ENCODE measurements at places on chromosomes 16 and 17.
A peak's percentile ranks its signal among the peaks of the same experiment; 100 is the strongest.

DNA sequence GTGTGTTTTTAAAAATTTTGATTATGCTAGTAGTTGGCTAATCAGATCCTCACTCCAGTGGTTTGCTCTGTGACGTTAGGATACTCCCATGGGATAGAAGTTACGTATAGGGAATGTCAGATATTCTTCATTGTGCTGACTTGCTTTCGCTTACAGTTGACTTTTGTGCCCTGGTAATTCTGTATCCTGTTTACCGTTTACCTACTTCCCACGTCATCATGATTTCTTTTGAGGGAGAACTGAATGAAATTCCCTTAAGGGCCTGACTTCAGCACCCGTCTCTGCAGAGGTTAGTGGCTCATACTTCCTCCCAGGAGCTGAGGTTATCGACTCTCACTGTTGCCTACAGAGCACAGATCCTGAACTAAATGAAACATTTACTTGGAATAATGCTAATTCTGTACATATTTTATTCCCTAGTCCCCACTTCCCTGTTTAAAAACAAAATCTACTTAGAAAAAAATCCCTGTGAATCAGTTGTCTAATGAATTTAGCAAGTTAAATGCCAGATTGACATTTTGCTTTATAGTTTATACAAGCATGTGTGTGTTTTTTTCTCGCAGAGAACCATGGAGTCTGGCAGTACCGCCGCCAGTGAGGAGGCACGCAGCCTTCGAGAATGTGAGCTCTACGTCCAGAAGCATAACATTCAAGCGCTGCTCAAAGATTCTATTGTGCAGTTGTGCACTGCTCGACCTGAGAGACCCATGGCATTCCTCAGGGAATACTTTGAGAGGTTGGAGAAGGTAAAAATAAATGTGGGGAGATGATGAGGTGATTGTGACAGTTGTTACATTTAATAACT lies 2.8 kb downstream of the PRKAR1A start:
- DNase-seq = no peak

- no peak for DNase-seq
Measured at GRCh38 chr16:30904114-30904780, 7.8 kb downstream of the CTF1 start.

- DNase-seq = no peak
Measured at GRCh38 chr17:55576237-55576995, 65.2 kb upstream of the SMIM36 start.

DNA sequence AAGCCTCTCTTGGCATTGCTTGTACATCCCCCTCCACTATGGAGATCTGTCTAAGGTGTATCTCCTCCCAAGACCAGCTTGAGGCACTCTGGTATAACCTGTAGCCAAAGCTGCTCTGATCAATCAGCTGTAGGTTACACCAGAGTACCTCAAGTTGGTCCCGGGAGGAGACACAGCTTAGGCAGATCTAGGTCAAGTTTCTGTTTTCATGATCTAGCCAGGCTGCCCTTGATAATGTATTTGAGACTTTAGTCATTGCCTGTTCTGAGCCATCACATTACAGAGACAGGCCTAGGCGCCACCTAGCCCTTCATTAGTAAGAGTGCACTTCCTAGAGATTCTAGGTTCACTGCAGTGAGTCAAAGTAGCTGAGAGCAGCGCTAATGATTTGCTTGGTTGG lies 31.4 kb downstream of the ASGR1 start:
- DNase-seq = no peak

DNA sequence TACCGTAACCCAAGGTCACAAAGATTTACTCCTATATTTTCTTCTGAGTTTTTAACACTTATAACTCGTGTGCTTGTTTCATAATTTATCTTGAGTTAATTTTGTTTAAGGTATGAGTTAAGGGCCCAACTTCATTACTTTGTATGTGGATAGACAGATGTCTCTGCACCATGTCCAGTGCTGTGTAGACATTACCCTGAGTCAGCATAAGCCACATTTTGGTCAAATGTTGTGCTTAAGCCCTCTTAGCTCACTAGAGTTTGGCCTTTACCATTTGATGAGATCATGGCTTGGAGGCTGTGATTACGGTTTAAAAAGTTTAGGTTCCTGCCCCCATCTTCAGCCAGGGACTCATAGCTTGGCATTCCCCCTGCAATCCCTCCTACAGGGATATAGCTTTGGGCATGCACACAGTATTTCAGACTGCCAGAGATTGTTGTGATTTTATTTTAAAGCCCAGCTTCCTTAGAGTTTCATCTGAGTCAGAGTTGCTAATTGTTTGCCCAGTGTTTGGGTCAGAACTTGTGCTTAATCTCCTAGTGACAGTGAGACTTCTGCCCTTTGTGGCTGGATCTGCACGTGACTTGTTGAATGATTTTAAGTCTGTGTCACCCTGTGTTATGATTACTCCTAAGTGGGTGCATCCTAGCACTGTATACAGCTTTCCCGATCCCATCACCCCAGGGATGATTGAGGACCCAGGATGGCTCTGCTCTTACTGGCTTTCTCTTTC lies 393.1 kb downstream of the CNTNAP4 start:
- DNase-seq = no peak

GRCh38 chr17:46167826-46168569 lies 25.2 kb downstream of the KANSL1 start:
- no peak for DNase-seq

DNA sequence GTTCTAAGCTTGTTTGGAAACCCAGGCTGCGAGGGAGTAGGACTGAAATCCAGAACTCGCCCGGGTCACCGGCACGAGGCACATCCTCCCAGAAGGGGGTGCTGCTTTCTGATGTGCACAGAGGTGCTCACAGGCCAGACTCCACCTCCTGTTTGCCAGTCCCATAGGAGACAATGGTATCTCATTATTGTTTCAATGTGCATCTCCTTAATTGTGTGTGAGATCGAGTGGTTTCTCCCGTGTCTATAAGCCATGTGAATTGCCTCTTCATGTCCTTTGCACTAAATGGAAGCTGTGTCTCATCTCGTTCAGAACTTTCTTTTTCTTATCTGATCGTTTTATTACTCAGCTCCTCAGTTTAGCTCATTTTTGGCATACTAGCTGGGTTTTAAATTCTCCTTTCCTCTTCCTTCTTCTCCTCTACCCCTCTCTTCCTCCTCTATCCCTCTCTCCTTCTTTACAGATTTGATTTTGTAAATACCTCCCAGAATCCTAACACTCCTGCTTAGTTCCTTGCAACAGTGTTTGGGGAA lies 32.1 kb upstream of the PRKCB start:
- DNase-seq = peak; percentile 68

DNA sequence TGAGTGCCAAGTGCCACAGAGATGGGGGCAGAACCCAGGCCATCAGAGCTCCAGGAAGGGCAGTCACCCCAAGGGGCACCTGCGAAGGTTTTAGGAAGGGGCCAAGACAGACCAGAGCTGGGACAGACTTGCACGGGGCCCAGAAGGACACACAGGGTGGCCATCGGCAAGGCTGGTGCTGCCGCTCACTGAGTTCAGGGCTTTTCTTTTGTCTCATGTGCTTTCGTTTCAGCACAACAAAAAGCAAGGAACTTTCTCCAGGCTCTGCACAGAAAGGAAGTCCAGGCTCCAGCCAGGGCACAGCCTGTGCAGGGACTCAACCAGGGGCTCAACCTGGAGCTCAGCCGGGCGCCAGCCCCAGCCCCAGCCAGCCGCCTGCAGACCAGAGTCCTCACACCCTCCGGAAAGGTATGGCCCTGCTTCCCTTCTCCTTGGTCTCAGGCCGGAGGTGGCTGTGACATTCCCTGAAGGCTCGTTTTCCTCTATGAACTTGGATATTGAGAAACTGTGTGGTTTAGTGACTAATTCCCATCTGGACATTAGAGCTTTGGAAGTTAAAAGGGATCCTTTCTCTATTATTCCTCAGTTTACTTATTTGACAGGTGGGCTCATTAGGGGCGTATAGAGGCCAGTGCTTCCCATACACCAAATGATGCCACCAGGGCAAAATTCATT lies 37.9 kb downstream of the ELAC2 start:
- DNase-seq = no peak

GRCh38 chr17:64547319-64547718 lies 40.5 kb downstream of the CEP95 start:
- no peak for DNase-seq

DNA sequence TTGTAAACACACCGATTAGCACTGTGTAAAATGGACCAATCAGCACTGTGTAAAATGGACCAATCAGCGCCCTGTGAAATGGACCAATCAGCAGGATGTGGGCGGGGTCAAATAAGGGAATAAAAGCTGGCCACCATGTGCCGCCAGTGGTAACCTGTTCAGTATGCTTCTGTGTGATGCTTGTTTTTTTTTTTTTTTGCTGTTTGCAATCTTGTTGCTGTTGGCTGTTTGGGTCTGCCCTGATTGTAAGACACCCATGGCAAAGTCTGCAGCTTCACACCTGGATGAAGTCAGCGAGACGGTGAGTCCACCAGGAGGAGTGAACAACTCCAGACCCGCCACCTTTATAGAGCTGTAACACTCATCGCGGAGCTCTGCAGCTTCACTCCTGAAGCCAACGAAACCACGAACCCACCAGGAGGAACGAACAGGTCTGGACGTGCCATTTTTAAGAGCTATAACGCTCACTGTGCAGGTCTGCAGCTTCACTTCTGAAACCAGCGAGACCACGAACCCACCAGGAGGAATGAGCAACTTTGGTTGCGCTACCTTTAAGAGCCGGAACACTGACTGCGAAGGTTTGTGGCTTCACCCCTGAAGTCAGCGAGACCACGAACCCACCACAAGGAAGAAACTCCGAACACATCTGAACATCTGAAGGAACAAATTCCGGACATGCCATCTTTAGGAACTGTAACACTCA lies 85.0 kb upstream of the MED9 start:
- peak; percentile 61 for DNase-seq

- no peak for DNase-seq
Measured at GRCh38 chr17:16923097-16923903, 48.6 kb downstream of the TNFRSF13B start.
